ENCODE measurements at places on chromosomes 5 and 9.

GRCh38 chr5:35363387-35363965 is 133.2 kb upstream of the PRLR start:
- DNase-seq, result no peak

DNA sequence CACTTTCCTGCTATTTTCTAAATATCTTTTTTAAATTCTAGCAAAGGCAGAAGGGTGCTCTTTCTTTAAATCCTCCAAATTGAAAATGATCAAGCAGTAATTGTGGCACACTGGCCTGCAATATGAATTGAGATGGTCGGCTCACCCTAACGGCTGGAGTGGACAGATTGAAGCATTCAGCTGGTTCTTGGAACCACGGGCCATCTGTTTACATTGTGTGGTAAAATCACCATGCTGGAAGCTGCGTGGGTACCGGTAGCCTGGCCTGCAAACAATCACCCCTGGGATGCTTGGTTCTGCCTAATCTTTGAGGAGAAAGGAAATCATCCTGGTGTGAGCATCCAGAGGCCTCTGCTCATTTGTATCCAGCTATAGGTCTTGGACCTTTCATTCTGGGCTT is 289.3 kb downstream of the ZNF608 start:
- DNase-seq, result no peak

DNA sequence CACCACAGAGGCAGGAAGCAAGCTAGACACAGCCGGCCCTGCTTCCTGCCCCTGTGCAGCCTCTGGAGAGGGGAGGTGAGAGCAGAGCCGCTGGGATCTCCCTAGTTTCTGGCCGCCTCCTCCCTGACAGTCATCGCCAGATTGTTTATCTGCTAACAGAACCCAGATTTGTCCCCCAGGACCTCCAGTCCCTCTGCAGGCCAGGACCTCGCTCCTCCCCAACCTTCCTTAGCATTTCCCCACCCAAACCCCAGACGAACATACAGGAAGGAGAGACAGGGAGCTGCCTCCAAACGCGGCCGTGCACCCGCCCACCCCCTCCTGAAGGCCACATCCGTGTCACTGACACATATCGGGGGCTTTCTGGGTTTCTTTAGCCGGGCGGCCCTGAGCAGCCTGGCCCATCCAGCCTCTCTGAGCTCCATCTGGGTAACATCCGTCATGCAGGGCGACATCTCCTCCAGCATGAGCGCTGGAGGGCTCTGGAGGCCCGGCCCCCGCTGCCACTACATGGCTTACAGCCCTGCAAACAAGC is 47.5 kb downstream of the DBH start:
- DNase-seq, result peak; percentile 64

DNA sequence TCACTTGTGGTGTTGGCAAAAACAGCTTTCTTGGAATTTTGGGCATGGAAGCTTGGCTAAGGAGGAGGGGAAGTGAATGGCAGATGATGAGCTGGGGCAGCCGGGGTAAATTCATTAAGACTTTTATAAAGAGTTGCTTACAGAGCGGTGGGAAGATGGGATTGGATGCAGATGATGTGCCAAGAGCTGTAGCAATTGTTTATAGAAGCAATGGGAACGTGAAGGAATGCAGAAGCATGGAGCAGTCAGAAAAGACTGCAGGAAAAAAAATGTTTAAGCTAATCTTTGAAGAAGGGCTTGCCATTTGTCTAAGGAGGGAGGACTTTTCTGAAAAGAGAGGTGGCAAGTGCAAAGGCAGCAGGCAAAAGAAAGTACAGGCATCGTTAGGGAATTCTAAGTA is 86.6 kb upstream of the SHISAL2B start:
- DNase-seq, result no peak

DNA sequence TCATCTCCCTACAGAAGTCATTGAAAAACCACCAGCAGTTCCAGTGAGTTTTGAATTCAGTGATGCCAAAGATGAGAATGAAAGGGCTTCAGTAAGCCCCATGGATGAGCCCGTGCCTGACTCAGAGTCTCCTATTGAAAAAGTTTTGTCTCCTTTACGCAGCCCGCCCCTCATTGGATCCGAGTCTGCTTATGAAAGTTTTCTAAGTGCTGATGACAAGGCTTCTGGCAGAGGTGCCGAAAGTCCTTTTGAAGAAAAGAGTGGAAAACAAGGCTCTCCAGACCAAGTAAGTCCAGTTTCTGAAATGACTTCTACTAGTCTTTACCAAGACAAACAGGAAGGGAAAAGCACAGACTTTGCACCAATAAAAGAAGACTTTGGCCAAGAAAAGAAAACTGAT is 90.1 kb downstream of the MAP1B start:
- DNase-seq, result no peak

DNA sequence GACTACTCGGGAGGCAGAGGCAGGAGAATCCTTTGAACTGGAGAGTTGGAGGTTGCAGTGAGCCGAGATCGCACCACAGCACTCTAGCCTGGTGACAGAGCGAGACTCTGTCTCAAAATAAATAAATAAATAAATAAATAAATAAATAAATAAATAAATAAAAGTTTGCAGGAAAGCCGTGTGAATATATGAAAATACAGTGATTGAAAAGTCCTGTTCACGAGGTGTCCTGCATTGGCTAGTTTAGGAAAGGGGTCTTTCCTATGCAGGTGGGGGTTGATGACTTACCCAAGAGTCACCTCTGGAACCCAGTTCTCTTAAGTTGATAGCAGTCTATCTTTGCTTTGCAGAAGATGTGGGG is 7.3 kb downstream of the TENT4A start:
- DNase-seq, result no peak

- no peak for DNase-seq
Observed at GRCh38 chr9:132055756-132056155, 23.9 kb downstream of the MED27 start.

DNA sequence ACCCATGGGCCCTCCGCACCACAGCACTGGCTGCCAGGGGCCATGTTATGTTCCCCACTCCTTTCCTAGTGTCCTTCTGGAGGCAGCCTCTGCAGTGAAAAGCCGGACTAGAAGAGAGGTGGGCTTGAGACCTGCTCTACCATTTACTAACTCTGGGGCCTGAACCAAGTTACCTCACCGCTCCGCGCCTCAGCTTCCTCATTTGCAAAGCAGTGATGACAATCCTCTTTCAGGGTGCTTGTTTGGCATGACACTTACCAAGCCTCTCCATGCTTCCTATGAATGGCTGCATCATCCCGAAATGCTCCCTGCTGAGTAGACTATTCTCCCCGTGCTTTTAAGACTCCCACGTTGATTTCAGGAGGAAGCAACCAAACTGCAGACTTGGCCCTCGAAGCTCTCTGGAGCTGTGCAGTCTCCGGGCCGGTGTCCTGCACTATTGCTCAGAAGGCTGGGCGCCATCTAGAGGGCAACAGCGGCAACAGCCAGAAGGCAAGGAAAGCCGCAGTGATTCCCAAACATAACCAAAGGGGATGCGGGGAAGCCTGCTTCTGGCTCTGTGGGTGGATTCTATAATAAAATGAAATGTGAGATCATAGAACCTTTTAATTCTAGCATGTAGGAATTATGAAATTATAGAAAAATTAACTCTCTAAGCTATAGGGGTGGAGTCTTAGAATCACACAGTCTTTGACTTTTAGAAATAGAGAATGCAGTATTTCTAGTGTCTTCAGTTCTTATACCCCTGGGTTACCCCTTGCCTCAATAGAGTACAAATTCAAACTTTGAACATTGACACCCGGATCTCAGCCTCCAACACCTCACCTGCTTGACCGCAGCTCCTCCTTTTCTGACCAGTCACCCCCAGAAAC is 599.8 kb upstream of the BRINP1 start:
- DNase-seq, result no peak

GRCh38 chr9:131813116-131813515 is 73.2 kb upstream of the RAPGEF1 start:
- DNase-seq, result no peak

DNA sequence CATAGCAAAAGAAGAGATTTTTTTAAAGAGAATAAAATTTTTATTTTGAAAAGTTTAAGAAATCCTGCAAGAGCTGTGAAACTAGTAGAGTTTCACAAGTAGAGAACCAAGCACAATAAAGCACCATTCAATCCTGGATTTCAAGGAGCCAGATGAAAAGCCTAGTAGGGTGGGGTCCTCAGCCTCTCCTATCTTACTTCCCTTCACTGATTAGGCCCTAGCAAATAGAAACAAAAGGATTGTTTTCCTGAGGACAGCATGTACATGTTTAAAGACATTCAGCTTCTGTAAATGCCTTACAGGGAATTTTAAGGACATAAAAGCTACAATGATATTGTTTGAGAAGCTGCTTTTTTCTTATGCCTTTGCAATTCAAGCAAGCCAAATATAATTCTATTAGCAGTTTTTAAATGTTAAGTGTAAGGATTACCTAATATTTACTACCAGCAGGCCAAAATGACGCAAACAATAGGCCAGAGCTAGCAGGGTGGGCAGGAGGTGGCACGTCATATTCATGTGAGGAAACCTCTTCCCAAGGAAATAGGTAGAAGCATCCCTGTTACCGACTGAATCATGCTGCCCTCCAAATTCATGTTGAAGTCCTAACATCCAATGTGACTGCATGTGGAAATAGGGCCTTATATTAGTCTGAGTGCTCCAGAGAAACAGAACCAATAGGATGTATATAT is 337.6 kb downstream of the MLLT3 start:
- no peak for DNase-seq

GRCh38 chr5:125575171-125575890 is 828.9 kb upstream of the ZNF608 start:
- DNase-seq, result no peak

DNA sequence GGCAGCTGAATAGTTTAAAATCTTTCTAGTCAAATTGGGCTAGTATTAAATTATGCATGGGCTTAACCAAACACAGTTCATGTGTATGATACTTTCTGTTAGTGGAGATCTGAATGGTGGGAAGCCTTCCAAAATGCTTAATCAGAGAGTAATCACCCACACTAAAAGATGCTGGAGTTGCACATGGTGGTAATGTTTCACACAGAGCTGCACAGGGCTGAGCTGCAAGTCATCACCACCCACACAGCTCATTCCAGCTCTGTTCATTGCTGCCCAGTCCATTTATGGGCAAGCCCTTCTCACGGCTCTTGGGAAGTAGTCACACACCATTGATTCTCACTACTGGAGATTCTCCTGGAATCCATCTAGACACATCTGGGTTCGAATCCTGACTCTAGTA is 351.5 kb upstream of the KCNN2 start:
- no peak for DNase-seq

- DNase-seq, result no peak
Observed at GRCh38 chr5:16579142-16579847, 37.5 kb downstream of the RETREG1 start.

DNA sequence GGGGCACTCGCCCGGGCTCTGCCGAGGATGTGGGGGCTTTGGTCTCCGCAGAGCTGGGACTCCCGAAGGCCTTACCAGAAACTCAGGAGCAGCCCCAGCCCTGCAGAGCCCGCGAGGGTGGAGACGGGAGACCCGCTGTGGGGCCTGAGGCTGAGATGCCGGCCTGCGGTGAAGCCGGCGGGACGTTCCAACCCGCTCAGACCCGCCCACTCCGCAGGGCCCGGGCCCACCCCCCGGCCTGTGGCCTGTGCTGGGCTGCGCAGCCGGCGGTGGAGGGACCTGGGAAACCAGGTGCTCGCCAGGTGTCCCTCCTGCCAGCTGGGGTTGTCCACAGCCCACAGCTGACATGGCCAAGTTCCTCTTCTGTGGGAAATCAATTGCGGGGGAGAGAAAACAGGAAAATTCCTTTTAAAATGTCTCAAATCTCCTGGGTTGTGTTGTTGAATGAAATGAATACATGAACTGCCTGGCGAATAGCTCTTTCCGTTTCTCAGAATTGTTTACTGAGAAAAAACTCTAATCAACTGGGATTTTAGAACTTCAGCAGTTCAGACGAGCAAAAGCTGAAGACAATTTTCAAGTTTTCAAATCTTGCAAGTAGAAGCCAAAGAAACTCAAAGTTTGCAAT is 49.0 kb upstream of the IRX4 start:
- DNase-seq, result no peak

GRCh38 chr9:137055385-137056364 is 1.8 kb upstream of the ENTPD2 start:
- DNase-seq, result no peak

DNA sequence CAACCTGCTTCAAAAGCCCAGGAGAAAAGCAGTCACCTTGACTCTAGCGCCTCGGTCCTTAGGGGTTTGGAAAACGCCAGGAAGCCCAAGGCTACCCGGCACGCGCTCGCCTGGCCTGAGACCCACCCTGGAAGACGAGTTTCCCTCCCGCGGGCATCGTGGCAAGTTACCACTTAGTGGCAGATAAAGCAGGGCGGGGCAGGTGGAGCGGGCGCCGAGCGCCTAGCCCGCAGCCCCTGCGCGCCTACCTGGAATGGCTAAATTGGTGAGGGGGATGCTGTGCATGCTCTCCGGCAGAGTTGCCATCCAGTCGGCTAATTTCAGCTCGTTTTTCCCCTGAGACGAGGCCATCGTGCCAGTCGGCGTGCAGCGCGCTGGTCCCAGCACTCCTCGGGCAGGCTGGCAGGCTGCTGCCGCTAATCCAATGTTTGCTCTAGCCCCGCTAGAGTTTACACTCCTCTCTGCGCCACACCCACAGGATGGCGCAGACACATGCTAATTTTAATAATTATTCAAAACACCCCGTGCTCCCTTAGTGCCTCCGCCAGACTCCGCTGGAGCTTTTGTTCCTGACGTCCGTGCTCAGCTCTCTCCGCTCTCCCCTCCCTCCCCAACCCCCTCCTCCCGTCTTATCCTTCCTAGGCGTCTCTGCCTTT is at the start of gene PLCXD3:
TSS of gene PLCXD3 (minus strand) at position 426 of the 656 bp plus-strand sequence. CDS start at position 351, 75 bp downstream.
- DNase-seq, result no peak

GRCh38 chr5:173919443-173919842 is 31.3 kb downstream of the CPEB4 start:
- no peak for DNase-seq

DNA sequence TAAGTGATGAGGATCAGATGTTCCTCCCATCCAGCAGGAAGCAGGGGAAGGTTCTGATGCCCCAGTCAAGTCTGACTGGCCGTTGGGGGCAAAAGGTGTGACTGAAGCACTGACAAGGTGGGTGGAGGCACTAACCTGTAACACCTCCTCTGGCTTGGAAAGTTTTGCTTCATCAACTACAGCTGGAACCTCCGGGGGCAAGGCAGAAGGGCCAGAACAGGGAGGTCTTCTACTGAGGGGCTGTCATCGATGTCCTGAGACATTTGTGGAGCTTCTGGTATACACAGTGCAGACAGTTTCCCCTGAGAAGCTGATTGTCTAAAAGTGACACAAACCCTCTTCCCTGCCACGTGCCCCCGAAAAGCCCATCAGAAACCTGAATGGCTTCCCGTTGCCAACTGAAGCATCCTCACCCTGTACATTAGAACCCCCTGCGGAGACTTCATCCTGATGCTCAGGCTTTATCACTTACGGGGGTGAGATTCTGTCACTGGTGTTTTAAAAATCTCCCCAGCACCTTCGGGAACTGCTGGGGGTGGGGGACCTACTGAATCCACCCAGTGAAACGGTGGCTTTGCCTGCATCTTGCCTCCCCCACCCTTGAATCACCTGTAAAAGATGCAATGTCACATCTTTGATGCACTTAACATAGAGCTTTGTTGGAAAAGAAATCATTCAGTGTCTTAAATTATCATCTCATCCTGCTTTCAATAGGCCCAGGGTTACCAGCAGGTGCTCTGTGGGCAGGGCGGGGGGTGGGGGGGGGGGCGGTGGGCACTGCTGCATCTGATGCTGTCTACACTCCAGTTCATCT is 24.6 kb downstream of the TRAF1 start:
- DNase-seq, result no peak

All from activated naive CD4-positive, alpha-beta T cell (primary cell).